AG09309 (cell line): ENCODE measurements at places on chromosomes 13 and 19.

DNA sequence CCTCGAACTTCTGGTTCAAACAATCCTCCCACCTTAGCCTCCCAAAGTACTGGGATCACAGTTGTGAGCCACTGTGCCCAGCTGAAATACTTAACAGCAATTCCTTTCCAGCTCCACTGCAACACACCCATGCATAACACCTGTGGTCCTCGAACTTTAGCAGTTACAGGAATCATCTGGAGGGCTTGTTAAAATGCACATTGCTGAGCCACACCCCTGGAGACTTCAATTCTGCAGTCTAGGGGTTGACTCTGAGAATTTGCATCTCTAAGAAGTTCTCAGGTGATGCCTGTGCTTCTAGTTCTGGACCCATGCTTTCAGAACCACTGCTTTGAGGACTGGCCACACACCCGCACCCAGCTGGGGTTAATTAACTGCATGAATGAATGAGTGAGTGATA, 53.1 kb upstream of the UBL3 start:
- DNase-seq = no peak

DNA sequence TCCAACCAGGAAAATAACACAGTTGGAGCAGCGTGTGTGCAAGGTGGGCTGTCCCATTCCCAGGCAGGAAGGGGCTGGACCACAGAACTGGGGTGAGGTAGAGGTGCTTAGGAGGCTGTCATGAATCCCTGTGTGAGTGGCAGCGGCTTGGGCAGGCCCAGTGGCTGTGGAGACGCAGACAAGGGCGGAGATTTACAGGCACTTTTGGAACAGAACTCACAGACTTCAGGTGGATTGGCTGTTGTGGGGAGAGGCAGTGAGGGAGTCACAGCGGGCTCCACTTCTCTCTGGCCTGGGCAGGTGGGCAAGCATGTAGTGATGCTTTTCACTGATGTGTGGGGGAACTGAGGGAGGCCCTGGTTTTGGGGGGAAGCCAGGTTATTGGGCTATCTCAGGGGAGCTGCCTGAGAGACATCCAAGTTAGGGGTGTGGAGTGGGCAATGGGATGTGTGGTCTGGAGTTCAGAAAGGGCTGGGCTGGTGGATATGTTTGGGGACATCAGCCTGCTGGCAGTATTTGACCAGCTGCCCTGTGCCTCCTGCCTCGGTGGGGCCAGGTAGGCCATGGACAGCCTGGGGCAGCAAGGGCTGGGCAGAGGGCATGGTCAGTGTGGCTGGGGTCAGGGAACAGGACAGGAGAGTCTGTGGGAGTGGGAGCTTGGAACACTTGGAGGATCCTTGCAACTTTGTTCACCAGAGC, 27.0 kb upstream of the ZNF492 start:
- DNase-seq = no peak

GRCh38 chr19:28793391-28794168, 419.4 kb downstream of the UQCRFS1 start:
- no peak for DNase-seq

DNA sequence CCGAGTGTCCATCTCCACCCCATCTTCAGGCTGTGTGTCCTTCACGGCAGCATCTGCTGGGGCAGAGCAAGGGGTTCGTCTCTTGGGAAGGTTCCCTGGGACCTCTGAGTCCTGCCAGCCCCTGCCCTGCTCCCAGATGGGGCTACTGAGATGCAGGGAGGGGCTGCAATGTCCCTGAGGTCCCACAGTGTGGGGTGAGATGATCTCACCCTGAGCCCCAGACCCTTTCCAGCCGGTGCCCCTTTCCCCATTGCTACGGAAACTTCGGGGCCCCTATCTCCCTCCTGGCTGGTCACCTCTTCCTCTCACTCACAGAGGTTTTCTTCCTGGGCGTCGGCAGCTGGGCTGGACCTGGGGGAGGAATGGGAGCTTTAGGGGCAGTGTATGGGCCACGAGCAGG, 5.0 kb downstream of the LILRB2 start:
- DNase-seq = no peak
